ENCODE measurements at places on chromosomes 4 and X.

DNA sequence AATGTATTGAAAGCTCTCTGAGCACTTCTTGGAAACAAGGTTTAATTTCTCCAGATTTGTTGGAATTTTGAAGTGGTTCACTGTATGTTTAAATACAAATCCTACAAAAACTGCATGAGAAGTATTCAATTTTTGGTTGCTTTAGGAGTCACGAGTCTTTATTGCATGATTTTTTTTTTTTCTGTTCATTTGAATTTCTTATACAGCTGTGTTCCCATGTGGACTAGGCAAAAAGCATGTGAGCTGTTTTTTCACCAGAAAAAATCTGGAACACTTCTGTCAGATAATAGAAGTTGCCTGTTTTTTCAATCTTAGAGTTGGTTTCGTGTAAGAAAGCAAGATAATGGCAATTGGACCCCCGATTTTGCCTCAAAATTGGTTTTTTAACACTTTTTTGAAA, 66.4 kb downstream of the SLC9A6 start:
- DNase-seq: no peak

- no peak for DNase-seq
Measured at GRCh38 chrX:103398421-103398864, 22.1 kb downstream of the BEX3 start.

GRCh38 chrX:134520860-134521390, 61.0 kb downstream of the HPRT1 start:
- DNase-seq: no peak

DNA sequence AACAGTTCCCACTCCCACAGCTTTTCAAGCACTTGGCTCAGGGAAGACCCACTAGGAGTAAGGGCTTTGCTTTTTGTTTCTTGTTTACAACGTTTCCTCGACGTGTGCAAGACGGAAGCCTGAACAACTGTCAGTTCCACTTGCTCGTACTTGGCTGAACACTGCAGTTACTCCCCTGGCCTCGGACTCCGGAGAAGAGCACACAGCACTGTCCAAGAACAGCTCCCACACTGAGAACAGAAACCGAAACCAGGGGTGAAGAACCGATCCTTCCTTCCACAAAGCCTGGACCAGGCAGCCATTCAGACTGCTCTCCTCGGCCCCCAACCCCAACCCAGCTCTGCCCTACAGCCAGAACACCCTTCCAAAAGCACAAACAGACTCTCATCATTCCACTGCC, 25.5 kb downstream of the IRF2 start:
- no peak for DNase-seq

DNA sequence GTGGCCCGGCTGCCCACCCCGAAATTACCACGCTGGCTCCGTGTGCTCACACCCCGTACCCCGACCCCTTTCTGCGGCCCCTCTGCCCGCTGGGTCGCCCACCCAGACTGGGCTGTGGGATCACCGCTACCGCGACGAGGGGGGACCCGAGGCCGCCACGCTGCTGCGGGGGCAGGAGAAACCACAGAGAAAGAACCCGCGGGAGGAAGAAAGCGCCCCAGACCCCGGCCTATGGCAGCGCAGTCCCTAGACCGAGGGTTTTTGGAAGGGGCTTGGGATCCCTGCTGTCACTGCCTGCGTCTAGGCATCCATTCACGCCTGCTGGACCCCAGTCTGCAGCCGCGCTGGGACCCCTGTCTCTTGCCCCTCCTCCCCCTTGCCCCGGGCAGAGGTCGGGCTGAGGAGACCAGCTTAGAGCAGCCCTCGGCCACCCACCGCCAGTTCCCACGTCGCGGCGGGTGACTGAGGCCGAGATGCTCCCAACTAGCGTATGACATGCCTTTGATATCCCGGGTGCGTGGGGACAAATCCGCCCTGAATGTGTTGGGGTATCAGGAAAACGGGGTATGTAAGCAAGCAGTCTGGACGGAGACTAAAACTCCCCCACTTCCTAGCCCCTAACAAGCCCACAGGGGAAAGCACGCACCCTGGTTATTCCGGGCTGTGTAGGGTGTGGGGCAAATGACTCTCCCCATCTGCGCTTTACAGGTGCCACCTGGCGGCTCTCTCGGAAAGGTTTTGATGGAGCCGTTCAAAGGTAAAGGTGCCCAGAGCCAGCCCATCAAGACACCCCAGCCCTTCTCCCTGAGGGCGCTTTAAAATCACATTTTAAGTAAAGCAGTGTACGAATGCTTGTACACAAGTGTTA, 862 bp upstream of the INPP4B start:
- peak; percentile 25 for DNase-seq

GRCh38 chr4:40446839-40447238, 111.7 kb downstream of the CHRNA9 start:
- DNase-seq: no peak

DNA sequence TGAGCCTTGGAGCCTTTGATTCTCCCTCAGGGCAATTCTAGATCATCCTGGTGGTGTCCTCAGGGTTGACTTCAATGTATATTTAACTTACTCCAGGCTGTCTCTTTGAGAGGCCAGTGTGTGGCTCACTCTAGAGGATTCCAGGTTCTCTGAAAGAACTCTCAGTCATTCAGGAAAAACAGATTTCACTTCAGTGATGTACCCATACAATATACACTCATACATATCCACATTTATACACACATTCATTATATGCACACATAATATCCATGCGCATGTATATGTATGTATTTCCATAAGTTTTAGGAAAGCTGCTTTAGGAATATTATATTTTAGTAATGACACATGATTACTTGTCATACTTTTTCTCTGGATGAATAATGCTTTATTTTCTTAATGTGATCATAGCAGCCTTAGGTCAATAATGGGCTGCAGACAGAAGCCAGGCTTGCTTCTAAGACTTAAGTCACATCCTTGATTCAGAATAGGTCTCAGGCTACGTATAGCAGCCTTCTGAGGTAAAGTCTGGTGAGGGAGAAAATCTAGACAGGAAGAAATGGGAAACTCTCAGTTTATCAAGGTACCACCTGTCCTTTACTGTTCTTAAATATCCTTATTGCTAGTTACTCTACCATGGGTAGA, 397.0 kb downstream of the GPAT3 start:
- DNase-seq: no peak

GRCh38 chrX:7134981-7135380, 12.5 kb upstream of the STS start:
- no peak for DNase-seq

DNA sequence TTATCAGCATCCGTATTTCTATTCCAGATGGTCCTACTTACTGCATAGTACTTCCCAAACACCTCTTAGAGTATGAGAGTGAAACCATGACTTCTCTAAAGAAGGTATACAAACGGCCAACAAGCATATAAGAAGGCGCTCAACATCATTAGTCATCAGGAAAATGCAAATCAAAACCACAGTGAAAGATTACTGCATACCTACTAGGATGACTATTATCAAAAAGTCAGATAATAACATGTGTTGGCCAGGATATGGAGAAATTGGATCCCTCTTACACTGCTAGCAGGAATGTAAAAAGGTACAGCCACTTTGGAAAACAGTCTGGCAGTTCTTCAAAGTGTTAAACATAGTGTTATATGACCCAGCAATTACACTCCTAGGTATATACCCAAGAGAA, 215.3 kb upstream of the CXorf66 start:
- no peak for DNase-seq

DNA sequence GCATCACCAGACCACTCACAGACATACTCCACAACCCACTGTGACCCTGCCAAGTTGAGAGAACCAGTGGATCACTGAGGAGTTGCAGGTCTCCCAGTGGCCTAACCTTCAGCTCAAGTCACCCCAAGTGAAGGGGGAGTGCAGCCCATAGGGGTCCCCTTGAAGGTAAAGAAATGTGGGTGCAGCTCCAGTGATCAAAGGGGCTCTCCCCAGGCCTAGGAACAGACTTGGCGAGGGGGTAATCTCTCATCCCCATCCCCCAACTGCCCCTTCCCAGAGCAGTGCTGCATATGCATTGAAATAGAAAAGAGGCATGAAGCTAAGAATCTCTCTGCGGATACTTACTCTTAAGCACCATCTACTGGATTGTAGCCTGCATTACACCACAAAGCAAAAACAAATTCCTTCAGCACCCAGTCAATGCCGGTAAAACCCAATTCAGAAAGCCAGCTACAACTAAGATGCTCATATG, 27.0 kb downstream of the MAGEE1 start:
- DNase-seq: no peak

DNA sequence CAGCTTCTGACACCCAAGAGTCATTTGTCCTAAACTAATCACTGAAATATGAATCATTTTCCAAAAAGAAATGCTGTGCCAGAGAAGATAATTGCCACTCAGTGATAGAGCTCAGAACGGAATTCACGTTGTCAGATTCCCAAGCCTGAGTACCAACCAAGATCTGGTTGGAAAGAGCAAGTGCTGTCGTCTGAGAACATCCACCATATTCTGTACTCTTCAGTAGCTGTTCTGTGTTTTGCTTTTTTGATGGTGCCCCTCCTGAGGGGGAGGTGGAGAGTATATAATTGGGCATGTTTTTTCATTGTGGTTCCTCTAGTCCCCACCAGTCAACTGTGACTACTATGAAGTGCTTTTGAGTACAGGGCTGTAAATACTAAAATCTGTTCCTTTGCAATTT, 13.2 kb downstream of the RUFY3 start:
- no peak for DNase-seq

GRCh38 chr4:82746705-82747574, 51.7 kb downstream of the SCD5 start:
- DNase-seq: no peak

Measured in stimulated activated CD8-positive, alpha-beta memory T cell treated with anti-CD3 and anti-CD28 coated beads, Interleukin-7, amount 100 ng/mL, for 1 hour (primary cell).